Caudate nucleus (tissue), 63 donors: ENCODE measurements at places on chromosomes 2 and 18.

DNA sequence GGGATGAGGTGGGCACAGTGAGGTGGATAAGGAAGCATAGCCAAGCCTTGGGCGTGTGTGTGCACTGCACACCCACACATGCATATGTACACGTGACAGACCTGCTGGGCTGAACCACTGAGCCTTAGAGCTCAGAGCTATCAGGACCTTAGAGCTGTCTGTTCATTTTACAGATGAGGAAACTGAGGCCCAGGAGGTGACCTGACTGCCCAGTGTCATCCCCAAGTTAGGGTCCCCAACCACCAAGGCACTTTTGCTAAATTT, 8.2 kb upstream of the SNED1 start:
- DNase-seq, result no peak

GRCh38 chr2:105371810-105372209, 27.0 kb downstream of the FHL2 start:
- DNase-seq, result no peak

GRCh38 chr2:46171411-46171953, 125.7 kb upstream of the EPAS1 start:
- DNase-seq, result no peak

- no peak for DNase-seq
Measured at GRCh38 chr2:237150186-237150585, 64.5 kb downstream of the COPS8 start.

DNA sequence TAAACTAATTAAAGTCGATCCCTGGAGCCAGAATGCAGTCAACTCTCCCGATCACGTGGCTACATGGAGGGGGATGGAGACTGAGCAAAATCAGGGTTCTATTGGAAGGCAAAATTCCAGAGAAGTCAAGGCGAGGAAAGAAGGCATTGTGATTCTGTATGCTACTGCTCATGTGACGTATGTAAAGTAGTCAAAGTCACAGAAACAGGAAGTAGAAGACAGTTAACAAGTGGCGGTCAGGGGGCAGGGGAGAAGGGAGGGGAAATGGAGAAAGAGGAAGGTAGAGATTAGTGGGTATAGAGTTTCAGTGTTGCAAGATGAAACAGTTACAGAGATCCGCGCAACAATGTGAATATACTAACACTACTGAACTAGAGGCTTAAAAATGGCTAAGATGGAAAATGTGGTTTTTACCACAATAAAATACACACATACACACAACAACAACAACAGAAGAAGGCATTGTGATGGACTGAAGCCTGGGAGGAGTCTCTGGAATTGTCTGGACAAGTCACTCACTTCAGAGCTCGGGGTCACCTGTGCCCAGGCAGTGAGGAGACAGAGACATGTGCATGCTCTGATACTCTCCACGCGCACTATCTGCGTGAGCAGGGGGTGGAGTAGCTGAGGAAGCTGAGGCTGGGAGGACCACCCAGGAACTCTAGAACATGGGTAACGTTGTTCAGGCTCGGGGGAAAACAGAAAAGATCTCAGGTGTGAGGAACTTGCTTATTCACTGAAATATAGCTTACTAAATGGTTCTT, 89.9 kb upstream of the CDCA7 start:
- DNase-seq, result no peak

DNA sequence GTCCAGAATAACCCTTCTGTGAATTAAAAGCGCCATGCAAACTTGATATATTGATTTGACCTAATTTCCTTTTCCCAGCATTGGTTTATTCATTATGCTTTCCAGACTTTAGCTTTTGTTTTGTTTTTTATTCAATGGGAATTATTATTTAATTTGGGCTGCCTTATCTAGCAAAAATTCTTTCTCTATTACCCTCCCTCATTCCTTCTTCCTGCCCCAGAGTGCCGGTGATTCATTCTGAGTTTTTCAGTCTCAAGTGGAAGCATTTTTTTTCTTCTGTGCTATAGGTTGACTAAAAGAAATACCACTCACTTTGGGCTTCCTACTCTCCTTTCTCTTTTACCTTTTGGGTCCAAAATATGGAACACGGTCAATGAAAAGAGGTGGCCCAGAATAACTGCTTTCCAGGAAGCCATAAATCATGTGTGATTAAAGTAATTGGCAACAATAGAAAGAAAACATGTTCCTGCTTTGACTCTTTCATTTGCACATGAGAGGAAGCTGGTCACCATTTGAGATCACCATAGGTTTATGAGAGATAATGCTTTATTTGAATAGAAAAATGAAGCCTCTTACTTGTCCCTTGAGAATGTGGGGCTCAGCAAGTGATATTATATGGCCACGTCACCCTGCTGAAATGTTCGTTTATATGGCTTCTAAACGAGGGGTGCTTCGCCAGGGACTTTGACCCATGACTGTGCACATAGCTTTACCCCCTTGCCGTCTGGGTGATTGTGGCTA, 422.8 kb upstream of the ZEB2 start:
- DNase-seq, result no peak

GRCh38 chr2:202871300-202872141, at the start of gene ICA1L:
Gene ICA1L (minus strand): TSS chr2:202871766. CDS start chr2:202829009, 42,757 bp downstream.
- DNase-seq, result peak; percentile 4

GRCh38 chr18:54209471-54210180, 14.8 kb downstream of the MBD2 start:
- DNase-seq, result no peak

GRCh38 chr2:63192169-63192888, 141.7 kb downstream of the OTX1 start:
- no peak for DNase-seq

DNA sequence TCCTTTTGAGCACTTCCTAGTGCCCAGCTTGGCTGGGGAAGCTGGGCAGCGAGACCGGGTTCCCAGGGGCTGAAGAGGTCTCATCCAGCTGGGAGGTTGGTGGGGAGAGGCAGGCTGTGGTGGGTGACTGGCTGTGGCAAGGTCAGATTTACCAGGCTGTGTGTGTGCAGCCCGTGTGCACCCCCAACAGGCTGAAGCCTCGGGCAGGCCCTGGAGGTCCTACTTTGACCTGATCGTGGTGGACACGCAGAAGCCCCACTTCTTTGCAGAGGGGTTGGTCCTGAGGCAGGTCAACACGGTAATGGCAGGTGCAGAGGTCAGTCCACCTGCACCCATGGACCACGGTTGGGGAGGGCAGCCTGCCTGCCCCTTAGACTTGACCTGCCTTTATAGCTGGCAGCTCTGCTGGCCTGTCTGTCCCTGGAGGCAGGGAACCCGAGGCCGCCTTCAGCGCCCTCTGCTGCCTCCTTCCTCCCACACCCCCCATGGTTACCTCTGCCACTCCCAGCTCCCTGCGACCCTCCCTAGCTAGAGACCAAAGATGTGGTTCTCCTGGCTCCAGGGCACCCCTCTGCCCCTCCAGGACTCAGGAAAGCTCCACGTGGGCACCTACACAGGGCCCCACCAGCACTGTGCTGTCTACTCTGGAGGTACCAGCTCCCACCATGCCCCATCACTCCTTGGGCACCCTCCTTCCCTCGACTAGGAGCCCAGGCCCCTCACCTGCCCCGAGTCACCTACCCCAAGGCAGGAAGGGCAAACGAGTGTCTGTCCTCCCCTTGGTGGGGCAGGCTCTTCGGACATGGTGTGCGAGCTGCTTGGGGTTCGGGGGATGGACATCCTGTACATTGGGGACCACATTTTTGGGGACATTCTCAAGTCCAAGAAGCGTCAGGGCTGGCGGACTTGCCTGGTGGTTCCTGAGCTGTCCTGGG, 4.0 kb downstream of the NT5DC4 start:
- no peak for DNase-seq

DNA sequence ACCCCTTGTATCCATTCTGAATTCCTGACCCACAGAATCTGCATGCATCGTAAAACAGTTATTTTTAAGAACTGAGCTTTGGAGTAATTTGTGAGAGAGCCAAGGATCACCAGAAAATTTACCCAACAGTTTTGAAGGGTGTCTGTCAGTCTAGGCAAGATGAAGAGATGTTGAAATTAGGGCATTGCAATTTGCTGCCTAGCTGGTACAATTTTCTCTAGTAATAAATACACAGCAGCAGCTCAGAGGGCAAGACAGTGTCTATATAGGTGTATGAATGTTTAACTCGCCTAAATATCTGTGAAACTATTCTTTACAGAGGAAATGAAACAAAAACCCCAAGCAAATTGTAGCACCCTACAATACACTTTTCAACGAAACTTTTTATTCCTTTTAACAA, 377.8 kb upstream of the POU3F3 start:
- no peak for DNase-seq

- no peak for DNase-seq
Measured at GRCh38 chr2:120670771-120671480, 64.7 kb upstream of the GLI2 start.

DNA sequence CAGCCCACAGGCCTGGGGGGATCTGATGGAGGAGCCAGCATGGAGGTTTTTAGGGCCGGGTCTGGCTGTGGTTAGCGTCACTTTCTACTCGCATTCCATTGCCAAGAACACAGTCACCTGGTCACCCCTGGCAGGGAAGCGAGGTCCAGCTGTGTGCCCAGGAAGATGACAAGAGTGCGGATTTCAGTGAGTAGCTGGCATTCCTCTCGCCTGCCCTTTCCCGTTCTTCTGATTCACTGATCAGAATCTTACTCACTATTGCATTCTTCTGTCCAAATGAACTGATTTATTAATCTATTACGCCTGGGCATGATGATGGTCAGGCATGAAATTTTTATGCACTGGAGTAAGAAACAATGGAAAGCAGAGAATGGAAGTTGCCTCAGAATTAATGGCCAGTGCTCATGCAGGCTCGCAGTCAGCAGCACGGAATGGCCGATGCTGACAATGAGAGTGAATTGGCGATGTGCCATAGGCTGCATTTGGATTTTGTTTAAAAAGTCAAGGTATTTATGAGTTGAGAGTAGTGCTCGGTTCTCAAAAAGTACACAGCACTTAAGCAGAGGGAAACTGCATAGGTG, 76.4 kb upstream of the MGAT5 start:
- DNase-seq, result no peak
